ENCODE measurements at places on chromosomes 11 and 22.
A peak's percentile ranks its signal among the peaks of the same experiment; 100 is the strongest.

- no peak for DNase-seq
These were observed 857.8 kb upstream of the FAT3 start for GRCh38 chr11:91366816-91367215.

DNA sequence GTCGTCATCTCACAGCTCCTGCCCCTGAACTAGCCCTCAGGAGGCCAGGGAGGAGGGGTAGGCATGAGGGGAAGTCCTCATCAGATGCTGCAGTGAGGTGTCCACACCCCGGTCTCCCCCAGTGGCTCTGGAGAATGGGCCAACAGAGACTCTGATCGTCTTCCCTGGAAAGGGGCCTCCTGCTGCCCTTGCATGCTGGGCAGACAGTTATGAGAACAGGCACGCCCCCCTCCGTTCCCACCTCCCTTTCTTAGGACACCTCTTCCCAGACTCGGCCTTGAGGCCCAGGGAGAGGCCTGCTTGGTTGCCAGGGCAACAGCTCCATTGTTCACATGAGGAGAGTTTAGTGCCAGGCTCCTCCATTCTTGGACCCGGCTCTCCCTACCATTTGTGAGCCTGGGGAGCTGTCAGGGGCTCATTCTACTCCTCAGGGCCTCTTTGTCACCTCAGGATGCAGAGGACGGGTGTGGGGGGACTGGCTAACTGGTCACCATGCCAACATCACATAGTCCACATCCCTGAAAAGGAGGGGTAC is 157.7 kb downstream of the TTC17 start:
- peak; percentile 40 for DNase-seq

DNA sequence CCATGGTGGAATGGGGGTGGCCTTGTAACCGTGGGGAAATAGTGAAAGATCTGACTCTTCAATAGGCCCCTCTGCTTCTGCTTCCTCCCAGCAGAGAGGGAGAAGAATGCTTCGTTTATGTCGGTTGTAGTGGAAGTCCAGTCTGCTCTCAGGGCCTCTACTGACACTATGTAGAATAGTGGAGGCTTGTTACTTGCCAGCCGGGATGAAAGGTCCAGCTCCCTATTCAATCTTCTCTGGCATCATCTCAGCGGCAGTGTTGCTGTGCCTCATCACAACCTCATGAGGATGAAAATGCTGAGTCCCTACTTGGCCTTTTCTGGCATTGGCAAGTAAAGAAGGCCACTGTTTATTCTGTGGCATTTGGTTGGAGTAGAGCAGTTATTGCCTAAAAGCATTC is 820.9 kb upstream of the TENM4 start:
- DNase-seq = no peak

DNA sequence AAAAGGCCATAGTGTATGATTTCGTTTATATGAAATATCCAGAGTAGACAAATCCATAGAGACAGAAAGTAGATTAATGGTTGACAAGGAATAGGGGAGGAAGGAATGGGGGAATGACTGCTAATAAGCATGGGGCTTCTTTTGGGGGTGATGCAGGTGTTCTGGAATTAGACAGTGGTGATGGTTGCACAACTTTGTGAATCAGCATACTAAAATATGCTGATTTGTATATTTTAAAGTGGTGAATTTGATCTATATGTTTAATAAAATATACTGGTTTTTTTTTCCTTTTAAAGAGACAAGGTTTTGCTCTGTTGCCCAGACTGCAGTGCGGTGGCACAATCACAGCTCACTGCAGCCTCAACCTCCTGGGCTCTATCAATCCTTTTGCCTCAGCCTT is 6.5 kb upstream of the HORMAD2 start:
- DNase-seq = no peak

DNA sequence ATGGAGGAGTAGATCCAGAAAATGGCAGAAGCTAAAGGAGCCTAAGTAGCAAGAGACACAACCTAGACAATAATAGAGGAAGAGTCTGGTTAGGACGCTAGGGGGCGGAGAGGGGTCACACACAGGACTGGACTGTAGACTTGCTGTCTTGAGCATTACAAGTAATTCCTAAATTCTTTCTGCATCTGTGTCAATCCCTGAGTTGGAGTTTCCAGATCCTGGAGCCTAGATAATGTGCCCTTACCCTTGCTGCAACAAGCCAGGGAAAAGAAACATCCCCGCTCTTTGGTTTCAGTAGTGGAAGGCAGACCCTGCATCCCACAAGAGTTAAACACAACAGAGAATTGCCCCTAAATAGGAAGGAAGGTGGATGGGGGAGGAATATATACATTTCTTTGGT is 14.9 kb upstream of the CCDC73 start:
- peak; percentile 57 for DNase-seq

DNA sequence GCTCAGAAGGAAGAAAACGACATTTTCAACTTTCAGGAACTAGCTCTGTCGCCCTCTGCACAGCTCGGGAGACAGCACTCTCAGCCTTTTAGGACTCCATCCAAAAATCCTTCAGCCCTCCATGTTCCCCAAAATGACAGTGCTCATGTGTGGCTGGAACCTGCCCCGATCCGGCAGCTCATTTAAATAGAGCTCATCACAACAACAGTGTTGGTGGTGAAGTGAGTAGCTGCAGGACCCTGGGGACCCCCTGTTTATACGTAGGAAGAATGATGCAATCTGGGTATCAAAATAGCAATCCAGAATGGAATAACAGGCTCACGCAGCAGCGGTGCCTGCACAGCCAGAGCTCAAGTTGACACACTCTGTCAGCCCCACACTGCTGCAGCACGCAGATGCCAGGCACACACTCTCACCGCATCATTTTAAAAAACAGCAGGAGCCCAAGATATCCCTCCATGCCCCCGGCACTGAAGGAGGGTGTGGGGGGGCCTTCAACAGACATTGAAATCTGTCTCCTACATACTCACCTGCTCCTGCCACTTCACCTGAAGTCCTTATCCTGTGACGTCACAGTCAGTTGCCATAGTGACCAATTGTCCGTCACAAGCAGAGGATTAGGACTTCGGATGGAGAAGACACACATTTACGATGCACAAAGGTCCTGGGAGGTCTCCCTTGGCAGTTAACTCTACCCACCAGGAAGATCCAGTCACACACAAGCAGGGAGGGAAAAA is 24.0 kb downstream of the TRIM66 start:
- DNase-seq = no peak

- no peak for DNase-seq
These were observed 89.0 kb downstream of the APIP start for GRCh38 chr11:34827228-34827627.

- DNase-seq = no peak
These were observed 105.1 kb downstream of the FEZ1 start for GRCh38 chr11:125390946-125391345.

- DNase-seq = no peak
These were observed 7.0 kb downstream of the PARVG start for GRCh38 chr22:44187652-44188230.

- DNase-seq = no peak
These were observed 31.9 kb upstream of the TLCD5 start for GRCh38 chr11:120293038-120293800.
